ENCODE measurements at places on chromosomes 12 and 14.

GRCh38 chr12:19303496-19303895 lies 135.8 kb upstream of the AEBP2 start:
- no peak for DNase-seq

- no peak for DNase-seq
These were observed 4.9 kb downstream of the TSPAN8 start for GRCh38 chr12:71152851-71153250.

GRCh38 chr12:16844875-16845274 lies 238.9 kb upstream of the LMO3 start:
- no peak for DNase-seq

- DNase-seq, result no peak
These were observed 188.8 kb downstream of the EPS8 start for GRCh38 chr12:15600223-15600935.

DNA sequence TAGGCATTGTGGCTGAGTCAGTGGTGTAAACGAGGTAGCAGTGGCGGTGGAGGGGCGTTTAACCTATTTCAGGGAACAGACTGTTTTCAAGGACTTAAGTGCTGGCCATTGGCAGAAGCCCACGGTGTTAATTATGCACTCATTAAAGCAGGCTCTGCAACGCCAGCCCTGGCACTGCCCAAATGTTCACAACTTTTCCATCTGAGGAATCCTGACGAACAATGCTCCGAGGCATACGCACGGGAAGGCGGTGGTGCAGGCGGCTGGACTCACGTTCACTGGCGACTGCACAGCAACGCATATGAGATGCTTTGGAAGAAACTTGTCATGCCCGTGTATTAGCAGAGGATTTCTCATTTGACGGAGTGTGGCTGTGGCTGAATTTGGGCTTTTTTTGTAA lies 70.6 kb upstream of the SLC24A4 start:
- no peak for DNase-seq

DNA sequence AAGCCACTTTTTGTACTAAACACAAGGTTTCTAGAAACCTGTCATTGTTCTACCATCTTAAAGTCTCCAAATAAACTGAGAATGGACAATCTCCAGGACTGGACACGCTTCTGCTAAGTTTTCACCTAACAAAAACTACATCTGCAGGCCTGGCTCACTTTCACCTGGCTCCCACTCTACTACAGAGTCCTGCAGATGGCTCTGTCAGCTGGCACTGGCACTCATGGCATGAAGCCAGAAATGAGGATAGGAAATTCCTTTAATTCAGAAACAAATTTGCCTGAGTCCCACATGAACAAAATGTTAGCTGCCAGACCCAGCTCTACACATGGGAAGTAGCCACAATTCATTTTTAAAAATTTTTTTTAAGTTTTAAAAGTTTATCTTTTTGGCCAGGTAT lies 42.1 kb downstream of the STXBP6 start:
- DNase-seq, result no peak

DNA sequence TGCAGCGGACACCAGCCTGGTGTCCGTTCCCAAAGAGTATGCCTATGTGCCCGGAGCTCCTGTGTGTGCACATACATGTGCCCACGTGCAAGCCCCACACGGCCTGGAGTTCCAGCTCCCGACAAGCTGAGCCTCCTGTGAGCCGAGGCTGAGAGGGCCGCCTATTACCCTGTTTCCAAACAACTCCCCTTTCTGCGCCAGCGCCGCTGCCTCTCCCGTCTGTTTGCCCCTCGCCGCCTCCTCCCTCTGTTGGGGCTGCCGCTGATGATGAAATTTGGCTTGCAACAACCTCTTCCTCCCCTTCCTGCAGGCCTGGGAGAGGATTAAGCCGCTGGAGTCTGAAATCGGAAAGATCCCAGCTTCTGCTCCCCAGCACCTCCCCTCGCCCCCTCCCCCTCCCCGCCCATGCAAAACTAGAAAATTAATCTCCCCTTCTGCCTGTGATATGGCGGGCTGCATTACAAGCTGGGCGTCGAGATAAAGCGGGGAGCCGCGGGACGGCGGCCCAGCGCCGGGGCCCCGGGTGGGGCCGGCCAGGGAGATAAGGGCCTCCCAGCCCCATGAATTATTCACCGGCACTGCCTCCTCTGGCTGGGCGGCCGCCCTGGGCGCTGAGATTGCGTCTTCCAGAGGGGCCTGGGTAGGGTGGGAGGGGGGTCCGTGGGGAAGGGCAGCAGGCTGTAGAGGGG lies 6.8 kb upstream of the ASIC1 start:
- DNase-seq, result no peak
